ENCODE measurements at places on chromosomes 13 and 19. TPM values are rescaled to one million over a fixed set of nuclear protein-coding genes. Genes with fewer than 3 reads are reported as not detected.
A peak's percentile ranks its signal among the peaks of the same experiment; 100 is the strongest.

TEX30 gene
- total RNA-seq: 15.4 TPM

SYNGR4 gene
- not detected for total RNA-seq

CD22 gene
- total RNA-seq: not detected

ZNF180 gene
- 7.1 TPM for total RNA-seq

ZNF615 gene
- total RNA-seq: 0.80 TPM

CEACAM4 gene
- total RNA-seq: not detected

RCBTB1 gene
- 17.7 TPM for total RNA-seq

IRS2 gene
- total RNA-seq: 9.0 TPM

ZNF555 gene
- total RNA-seq: 2.0 TPM

DNA sequence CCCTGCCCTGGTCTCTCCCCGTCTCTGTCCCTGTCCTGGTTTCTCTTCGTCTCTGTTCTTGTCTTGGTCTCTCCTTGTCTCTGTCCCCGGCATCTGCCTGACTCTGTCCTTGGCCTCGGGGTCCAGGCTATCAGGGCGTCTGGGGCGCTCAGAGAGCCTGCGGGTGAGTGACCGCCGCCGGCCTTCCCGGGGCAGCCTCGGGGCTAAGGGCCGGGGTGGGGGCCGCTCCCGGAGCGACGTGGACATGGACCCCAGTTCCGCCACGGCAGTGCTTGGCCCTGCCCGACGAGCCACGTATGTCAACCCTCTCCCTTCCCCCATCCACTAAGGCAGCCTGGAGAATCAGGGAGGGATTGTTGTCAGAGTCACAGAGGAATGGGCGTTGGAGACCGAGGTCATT lies 14.8 kb downstream of the ARHGEF1 start:
- no peak for DNase-seq

DNA sequence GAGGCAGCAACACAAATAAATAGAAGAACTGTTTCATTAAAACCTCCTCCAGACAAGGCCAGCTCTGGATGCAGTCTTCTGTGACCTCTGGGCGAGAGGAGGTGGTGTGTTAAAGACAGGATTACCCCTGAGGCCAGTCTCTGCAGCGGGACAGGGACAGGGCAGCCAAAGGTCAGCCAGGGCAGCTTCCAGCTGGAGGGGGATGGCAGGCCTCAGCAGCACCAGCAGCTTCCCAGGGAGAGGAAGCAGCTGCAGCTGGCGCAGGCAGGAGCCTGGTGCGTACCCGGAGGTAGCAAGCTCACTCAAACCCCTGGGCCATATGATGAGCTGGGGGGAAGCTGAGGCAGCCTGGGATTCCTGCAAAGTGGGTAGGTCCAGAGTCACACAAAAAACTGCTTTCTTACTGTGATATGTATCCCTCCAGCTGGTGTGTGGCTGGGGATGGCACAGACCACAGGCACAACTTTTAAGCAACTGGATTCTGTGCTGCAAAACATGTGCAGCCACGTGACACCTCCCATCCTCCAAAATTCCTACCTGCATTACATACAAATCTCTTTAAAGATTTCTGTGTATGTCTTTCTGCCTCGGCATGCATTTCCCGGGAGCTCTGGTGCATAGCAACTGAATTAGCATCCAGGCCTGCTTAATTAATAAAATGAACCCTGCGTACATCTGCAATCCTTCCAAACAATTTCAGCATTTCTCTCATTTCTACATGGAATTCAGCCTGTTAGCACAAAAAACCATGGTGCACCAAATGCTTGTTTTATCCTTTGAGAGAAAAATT lies 238.3 kb upstream of the MAB21L1 start:
- peak; percentile 43 for DNase-seq

DNA sequence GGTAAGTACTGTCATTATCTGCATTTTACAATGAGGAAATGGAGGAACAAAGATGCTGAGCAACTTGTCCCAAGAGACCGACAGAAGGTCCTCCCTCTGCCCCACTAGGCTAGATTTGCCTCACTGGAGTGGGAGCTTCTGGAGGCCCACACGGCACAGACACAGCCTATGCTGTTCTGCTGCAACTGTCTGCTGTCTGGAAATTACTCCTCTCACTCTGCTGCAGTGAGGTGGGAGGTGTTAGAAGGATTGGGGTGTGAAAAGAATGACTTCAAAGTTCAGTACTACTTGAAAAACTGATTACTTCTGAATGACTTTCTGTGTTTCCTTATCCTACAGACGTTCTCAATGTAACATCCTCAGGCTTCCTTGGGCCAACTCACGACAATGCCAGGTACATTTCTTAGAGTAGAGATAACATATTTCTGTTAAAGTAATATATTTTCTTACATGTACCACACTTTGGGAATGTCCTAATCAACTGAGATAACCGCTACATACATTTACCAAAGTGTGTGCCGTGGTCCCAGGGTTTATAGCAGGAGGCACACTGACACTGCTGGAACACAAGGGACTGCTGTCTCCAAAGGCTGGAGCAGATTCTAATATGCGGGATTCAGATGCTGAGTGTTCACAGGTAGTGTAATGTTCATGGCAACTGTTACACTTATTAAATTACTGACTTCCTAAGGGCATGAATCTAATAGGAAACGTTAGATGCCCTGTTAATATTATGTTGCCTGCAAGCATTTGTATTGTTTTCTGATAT lies 53.5 kb upstream of the WASF3 start:
- no peak for DNase-seq

DNA sequence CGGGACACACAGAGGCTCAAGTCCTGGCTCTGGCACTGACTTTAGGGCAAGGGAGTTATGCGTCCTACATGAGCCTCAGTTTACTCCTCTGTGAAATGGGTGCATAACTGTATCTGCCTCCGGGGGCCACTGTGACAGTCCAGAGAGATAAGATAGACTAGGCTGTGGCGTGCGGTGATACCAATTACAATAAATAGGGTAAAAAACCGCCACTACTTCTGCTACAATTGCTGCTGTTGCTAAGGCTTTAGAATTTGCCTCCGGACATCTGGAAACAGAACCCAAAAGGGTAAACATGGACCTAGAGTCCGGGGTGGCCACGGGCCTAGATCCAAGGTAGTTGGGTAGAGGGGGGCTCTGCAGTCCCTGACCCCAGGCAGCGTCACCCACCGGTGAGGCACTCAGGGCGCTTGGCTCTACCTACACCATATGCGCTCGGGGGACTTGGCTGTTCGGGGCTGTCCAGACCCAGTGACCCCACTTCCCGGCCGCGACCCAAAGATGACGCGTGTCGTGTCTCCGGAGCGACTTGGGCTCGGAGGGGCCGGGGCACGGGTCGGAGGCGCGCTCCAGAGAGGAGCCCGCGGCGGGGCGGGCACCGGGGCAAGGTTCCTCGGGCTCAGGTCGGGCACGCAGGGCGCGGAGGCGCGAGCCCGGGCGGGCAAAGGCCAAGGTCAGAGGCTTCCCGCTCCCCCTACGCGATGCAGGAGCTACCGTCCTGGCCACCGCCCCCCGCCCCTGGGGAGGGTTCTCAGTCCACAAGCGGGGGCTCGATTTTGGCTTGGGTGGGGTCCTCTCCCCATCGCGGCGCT lies 1.1 kb downstream of the INSR start:
- peak; percentile 77 for DNase-seq

- DNase-seq: no peak
Measured at GRCh38 chr13:45102136-45102507, 18.2 kb upstream of the GTF2F2 start.

- DNase-seq: no peak
Measured at GRCh38 chr13:26584713-26585112, 27.2 kb downstream of the WASF3 start.

- DNase-seq: no peak
Measured at GRCh38 chr13:109704771-109705635, 81.4 kb downstream of the IRS2 start.

DNA sequence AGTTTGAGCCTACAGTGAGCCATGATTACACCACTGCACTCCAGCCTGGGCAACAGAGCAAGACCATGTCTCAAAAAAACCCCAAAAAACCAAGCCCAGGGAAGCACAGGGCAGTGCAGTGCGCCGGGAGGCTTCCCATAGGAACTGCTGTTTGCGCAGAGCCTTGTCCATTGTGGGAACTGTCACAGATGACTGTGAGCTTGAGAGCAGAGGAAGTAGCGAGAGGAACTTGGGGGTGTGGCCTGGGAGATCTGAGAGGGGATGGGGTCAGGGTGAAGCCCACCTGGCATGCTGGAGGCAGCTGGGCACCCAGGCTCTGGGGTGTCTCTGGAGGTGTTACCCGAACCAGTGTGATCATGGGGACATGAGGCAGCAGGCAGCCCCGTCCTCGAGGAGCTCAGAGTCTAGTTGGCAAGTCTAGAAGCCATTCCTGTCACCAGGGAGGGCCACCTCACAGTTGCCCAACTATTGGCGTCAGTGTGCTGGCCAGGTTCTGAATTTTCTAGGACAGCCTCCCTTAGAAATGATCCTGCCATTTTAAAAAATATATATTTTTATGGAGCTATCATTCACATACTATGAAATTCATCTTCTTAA lies 10.4 kb downstream of the KDM4B start:
- DNase-seq: peak; percentile 38

GRCh38 chr19:58091251-58091995 lies 6.6 kb downstream of the ZSCAN18 start:
- peak; percentile 63 for DNase-seq

DNA sequence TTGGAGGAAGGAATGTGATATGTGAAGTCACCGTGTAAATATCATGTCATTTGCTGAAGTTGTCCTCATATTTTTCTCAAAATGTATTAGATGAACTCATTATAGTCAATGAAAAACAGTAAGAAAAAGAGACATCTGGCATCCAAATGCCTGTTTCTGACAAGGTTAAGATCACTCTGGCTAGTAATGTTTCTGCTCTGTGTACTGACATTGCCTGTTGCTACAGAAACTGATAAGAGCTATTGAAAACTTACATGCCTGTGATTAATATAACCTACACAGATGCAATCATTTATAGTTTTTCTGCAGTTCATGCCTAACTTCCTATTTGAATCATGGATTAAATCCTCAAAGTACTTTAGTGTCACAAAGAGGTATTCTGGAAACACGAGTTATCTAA lies 249.8 kb downstream of the NBEA start:
- DNase-seq: no peak

GRCh38 chr19:23075031-23075733 lies 41.6 kb upstream of the ZNF730 start:
- peak; percentile 94 for DNase-seq

DNA sequence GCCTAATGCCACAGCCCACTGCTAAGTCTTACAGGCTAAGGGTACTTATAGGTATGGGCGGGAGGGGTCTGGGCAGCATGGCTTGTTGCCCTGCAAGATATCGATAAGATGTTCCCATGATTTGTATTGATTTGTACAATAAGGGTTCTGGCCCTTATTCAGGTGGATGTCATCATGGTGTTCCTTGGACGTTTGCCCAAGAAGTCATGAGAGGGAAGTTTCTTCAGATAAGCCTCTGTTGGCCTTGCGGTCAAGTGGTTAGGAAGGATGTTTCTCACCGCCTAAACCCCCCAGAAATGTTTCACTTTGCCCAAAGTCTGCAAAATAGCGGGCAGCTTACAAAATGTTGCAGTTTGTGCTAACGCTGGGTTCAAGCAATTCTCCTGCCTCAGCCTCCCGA lies 7.3 kb downstream of the PARP4 start:
- no peak for DNase-seq

Data from H7 (cell line).